Fibroblast of skin of right biceps (primary cell): ENCODE measurements at places on chromosomes 11 and 22.

GRCh38 chr22:18032455-18033101 lies 8.2 kb upstream of the MICAL3 start:
- DNase-seq, result peak; percentile 92

- peak; percentile 6 for DNase-seq
Measured at GRCh38 chr22:32446321-32446720, 17.9 kb downstream of the BPIFC start.

- DNase-seq, result no peak
Measured at GRCh38 chr11:83557653-83558052, 271.5 kb upstream of the CCDC90B start.

DNA sequence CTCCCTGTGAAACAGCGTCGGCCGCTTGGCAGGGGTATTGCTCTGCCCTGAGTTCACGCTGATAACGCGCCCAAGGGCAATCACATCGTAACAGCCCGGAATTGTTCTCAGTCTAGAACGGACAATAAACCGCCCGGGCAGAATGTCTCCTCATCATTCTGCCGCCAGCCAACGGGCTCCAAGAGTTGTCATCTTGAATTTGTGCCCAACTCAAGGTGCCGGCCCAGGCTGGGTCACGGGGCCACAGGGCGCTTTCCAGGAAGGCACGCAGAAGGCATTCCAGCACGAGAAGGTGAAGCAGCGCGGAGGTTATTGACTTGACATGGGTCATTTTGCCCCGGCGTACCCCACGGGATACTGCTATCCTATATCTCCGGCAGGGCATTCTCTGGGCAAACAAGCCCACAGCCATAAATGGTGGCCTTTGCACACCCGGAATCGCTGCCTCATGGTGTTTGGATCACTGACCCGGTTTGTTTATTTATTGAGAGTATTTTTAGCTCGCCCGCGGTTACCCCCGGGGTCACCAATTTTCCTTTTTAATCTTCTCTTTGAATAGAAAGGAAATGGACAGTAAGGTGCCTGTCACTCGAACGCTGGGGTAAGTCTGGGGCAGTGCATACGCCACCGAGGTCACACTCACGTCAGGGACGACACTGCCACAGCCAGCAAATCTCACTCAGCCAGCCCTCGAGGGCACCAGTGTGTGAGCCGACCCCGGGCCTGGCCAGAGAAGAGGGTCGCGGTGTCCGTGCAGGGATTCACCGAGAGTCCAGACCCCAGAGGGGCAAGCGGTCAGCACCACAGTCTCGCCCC lies 72.4 kb upstream of the FGF3 start:
- no peak for DNase-seq

DNA sequence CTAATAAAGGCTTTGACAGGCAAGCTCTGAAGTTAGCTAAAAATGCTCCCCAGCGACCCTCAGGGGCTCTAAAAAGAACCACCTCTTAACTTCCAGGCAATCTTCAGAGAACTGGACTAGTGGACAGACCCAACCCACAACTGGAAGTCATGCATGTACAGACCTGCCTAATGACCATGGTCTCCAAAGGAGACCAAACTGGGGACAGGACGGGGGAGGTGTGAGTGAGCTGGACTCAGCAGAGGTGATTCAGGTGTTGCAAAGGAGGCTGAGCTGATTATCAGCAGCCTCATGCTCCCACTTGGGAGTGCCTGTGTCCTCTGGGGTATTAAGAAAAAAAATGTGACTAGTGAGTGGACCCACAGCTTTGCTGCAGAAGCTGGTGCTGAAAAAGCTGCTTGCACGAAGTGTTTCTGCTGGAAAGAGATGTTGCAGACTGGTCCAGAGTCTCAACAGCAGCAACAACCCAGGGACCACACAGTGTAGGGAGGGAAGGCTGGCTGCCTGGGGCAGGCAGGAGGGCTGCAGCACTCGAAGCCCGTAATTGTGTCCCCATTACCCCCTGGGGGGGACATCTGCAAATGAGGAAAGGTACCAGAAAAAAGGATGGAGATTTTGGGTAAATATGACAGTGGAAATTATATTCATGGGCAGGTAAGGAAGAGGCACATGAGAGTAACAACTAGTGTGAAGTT lies 35.3 kb downstream of the PITPNB start:
- DNase-seq, result no peak

- peak; percentile 61 for DNase-seq
Measured at GRCh38 chr11:79013509-79013908, 427.3 kb downstream of the TENM4 start.

GRCh38 chr11:106384429-106384828 lies 307.0 kb downstream of the AASDHPPT start:
- DNase-seq, result no peak

DNA sequence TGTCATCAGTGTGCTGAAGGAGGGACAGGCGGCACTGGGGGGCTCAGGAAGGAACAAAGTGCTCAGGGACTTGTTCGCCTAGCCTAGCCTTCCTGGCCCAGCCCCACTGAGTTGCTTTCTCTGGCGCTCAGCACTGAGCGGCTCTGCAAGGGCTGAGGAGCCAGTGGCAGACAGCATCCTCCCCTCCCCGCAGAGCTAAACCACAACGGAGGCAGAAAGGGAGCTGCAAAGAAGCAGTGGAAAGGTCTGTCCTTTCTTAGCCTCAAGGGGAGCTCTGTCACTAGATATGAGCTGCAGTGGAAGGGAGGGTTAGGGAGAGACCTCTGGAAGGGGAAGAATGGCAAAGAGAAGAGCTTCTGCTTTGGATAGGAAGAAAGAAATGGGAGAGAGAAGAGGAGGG lies 89.7 kb upstream of the PHOX2A start:
- DNase-seq, result peak; percentile 73

DNA sequence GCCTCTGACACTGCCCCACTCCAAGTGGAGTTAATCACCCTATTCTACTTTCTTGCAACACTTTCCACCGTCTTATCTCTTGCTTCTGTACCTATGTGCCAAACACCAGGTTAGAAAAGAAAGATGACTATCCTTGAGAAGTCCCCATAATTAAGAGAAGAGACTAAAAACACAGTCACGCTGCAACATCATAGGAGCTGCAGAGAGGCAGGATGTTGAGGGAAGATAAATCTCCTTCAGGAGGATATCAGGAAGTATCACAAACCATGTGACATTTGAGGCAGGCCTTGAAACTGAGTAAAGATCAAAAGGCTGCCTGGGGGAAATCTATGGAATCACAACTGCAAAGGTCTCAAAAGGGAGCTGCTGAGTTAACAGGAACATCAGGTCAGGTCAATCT lies 24.8 kb downstream of the GAB2 start:
- DNase-seq, result no peak

DNA sequence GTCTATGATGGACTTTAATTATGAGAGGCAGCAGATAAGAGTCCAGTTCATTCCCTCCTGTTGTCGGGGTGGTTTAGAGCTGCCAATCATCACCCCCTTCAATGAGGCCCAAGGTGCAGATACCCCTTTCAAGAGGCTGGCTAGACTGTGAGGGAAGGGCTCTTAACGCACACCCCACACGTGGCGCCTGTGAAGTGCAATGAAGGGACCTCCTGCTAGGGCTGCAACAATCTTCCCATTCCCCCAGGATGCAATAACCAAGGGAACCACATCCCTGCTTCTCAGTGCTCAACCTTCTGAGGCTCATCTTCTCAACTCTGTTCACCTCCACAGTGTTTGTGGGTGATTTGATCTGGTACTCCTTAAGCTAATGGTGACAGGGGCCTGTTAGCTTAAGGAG lies 19.0 kb downstream of the TENM4 start:
- no peak for DNase-seq

GRCh38 chr11:129023968-129024676 lies 81.5 kb upstream of the TP53AIP1 start:
- DNase-seq, result no peak

GRCh38 chr11:110367571-110367970 lies 62.2 kb upstream of the FDX1 start:
- DNase-seq, result no peak

DNA sequence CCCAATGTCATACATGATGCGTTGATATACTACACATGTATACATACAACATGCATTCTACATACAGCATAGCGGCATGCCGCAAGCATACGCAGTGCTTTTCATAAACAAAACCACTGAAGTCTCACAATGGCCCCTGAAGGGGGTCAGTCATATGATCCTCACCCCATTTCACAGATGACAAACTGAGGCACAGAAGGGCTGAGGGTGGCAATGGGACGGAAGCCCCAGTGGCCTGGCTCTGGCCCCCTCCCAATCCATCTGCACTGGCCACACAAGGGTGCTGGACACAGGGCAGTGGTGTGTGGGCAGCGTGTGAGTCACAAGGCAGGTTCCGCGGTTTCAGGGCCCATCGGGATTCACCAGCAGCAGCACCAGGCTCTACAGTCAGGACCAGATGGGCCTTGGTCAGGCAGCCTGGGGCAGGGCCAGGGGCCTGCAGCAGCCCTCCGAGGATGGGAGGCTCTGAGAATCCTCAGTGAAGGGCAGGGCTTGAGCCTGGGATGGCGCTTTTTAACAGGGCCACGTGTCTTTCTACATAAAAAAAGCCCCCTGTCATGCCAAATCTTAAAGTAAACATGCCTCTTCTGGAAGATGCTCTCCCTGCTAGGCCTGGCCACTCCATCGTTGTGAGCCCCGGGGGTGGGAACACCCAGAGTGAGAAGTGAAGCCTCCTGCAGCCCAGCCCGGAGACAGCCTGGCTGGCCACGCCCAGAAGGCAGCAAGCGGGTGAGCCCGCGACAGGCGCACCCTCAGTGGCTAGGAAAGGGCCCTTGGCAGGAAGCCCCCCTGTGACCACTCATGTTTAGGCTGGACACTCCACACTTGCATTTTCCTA lies 206.5 kb downstream of the CTTN start:
- DNase-seq, result no peak

- no peak for DNase-seq
Measured at GRCh38 chr11:95404370-95404769, 173.4 kb upstream of the SESN3 start.

DNA sequence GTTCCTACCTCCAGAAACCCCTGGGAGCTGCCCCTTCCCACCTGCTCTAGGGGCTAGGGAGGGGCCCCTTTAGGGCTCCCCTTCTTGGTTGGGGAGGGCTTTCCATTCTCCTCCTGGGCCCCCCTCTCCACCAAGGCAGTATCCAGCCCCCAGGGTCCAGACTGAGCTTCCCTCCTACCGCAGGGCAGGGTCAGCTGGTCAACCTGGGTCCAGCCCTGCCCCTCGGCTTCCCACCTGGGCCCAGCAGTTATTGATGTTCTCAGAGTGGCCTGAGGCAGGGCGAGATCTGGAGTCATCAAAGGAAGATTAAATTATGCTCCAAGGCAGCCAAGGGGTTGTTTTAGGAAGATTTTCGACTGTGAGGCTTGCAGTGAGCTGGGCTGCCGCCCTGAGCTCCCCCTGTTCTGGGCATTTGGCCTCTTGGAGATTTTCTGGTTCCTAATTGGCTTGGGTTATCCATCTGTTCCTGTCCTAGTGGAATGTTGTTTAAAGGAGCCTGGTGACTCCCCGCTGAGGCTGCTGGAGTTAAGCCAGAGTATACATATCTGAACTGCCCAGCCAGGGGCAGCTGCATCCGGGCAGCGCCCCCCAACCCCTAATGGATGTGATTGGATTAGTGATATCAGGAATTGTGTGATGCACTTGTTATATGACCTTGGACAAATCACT lies 1.8 kb upstream of the SLC22A8 start:
- no peak for DNase-seq

GRCh38 chr11:58616594-58616993 lies 5.9 kb upstream of the CNTF start:
- peak; percentile 77 for DNase-seq

DNA sequence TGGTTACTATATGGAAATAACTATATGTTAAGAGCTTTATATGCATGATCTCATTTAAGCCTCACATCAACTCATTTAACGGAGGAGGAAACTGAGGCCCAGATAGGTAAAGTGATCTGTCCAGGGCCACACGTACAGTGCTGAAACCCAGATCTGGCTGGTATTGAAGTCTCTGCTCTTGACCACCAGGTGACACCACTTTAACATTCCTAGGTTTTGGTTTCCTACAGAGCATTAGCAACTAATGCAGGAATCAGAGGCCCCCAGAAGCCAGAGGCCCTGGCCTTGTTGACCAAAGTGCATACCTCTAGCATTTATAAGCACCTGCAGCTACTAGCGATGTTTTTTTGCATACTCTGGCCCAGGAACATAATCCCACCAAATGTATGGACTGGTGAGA lies 12.9 kb upstream of the LIMK2 start:
- DNase-seq, result no peak
